Putamen (tissue), 1 donor: ENCODE measurements at places on chromosomes 12 and 14.

GRCh38 chr14:54306806-54307205 is 90.0 kb upstream of the CDKN3 start:
- no peak for DNase-seq

- peak; percentile 2 for DNase-seq
Measured at GRCh38 chr12:84599539-84599938, 313.1 kb downstream of the SLC6A15 start.

DNA sequence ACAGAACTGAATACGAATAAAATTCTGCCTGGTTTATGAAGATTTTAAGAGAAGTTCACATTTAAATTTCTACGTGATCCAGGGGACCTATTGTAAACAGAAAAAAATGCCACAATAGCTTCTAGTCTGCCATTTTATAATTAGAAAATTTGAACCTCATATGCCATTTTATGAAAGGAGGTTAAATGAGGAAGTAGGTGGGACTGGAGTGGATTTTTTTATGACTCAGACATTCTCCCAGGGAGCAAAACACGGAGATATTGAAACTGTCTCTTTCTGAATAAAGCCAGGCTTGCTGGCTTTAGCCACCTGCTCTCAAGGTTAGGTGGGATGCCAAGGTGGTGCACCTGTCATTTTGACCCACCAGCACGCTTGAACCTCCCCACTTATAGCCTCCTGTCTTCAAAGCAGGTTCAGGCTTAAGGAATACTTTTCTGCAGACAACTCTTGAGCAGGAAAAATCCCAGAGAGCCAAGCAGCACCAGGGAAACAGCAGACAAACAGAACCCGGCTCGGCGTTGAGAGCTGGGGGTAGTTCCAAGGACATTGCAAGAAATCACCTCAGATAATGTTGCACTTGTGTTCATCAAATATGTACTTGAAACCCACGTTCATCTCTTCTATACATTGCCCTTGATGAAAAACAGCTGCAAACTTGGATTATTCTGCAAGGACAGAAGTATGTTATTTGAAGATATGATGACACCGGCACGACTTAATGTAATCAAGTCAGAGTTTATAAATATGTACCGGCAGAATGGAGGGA is 203.7 kb downstream of the PPM1H start:
- peak; percentile 43 for DNase-seq

GRCh38 chr12:120056739-120057138 is 59.8 kb downstream of the RAB35 start:
- no peak for DNase-seq

DNA sequence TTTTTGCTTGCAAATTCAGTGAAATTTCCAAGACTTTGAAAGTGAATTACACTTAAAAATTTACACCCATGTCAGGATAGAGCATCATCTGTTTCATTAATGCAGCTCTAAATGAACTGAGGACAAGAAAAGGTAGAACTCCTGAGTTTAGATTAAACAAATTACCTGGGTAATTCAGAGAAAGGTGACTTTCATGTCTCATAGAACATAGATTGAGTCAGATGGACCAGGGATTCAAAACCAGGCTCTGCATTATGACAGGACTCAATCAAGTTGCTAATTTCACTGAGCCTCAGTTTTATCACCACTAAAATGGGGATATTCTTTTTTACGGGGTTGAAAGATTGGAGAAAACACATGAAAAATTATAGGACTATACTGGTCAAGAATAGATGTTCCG is 4.5 kb downstream of the ARHGDIB start:
- no peak for DNase-seq

DNA sequence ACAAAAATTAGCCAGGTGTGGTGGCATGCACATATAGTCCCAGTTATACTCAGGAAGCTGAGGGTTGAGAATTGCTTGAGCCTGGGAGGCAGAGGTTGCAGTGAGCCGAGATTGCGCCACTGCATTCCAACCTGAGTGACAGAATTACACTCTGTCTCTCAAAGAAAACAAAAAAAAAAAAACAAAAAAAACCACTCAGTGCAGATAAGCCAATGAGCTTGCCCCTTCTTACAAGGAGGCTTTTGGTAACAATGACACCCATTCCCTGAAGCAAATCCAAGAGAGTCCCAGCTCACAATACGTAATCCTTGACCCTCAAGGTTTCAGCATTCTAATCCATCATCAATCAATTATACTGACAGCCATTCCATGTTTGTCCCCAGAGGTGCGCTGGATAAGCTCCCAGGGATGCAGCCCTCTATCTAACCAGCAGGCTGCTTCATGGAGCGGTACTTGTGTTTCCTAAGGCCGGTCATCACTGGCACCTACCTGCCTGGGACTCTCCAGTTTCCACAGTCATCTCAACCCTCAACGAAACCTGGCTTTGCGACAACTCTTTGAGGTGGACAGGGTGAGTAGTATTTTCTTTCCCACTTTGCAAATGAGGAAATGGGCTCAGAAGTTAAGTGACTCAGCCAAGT is 12.4 kb downstream of the GCN1 start:
- no peak for DNase-seq

DNA sequence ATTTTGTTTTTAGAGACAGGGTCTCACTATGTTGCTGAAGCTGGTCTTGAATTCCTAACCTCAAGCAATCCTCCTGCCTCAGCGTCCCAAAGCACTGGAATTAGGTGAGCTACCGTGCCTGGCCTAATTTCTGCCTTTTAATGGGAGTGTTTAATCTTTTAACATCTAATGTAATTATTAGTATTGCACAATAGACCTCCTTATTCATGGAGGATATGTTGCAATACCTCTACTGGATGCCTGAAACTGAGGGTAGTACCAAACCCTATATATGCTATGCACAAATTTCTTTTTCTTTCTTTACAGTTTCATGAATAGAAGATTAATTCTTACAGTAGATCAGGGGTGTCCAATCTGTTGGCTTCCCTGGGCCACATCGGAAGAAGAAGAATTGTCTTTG is 47.8 kb downstream of the MYRFL start:
- no peak for DNase-seq

- DNase-seq, result no peak
Measured at GRCh38 chr14:96104469-96105057, 65.4 kb downstream of the C14orf132 start.

- no peak for DNase-seq
Measured at GRCh38 chr12:87925021-87925420, 104.2 kb downstream of the C12orf50 start.

DNA sequence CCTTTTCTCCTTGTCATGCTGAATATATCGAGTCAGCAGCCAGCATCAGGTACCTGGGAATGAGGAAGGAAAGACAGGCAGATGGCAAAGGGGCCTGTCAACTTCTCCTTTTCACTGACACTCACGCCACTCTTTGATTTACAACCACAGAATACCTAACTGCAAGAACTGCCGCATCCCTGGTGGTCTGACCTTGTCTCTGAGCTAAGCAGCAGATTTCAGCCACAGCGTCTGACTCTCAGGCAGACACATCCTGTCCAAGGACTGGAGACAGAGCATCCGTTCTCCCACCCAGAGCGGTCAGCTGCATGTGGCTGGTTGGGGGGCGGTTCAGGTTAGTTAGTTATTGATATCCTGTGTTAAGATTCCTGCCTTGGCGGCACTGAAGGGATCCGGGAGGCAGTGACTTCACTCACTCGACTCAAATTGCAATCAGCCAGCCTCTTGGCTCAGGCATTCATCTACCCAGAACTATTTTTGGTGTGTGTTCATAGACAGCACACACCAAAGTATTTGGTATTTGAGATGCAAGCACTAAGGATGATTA is 11.2 kb upstream of the MAP1LC3B2 start:
- DNase-seq, result no peak

- peak; percentile 83 for DNase-seq
Measured at GRCh38 chr14:102096569-102097188, 9.8 kb upstream of the HSP90AA1 start.

- no peak for DNase-seq
Measured at GRCh38 chr14:99125113-99125512, 146.9 kb downstream of the BCL11B start.

DNA sequence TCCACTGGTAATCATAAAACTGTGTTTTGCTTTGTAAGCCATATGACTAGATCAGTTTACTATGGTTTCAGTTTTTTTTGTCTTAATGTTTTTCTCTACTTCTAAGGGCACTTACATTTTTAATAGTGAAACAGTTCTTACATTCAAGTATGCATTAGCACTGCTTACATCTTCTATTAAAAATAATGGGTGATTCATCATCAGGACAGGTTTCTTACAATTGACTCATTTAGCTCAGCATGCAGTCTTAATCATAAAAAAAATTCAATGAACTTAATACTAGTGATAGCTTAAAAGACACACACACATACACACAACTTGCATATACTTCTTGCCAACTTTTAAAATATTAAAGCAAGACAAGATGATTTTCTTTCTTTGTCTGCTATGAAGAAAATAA is 845.7 kb upstream of the USP15 start:
- DNase-seq, result no peak
